SK-N-SH (cell line): ENCODE measurements at places on chromosomes 3 and 15. TPM values are rescaled to one million over a fixed set of nuclear protein-coding genes. Genes with fewer than 3 reads are reported as not detected.

The STAB1 gene
- polyA plus RNA-seq: 0.03 and 0.05 TPM in 2 replicates

The ADGRG7 gene
- polyA plus RNA-seq: not detected in 2 replicates

DNA sequence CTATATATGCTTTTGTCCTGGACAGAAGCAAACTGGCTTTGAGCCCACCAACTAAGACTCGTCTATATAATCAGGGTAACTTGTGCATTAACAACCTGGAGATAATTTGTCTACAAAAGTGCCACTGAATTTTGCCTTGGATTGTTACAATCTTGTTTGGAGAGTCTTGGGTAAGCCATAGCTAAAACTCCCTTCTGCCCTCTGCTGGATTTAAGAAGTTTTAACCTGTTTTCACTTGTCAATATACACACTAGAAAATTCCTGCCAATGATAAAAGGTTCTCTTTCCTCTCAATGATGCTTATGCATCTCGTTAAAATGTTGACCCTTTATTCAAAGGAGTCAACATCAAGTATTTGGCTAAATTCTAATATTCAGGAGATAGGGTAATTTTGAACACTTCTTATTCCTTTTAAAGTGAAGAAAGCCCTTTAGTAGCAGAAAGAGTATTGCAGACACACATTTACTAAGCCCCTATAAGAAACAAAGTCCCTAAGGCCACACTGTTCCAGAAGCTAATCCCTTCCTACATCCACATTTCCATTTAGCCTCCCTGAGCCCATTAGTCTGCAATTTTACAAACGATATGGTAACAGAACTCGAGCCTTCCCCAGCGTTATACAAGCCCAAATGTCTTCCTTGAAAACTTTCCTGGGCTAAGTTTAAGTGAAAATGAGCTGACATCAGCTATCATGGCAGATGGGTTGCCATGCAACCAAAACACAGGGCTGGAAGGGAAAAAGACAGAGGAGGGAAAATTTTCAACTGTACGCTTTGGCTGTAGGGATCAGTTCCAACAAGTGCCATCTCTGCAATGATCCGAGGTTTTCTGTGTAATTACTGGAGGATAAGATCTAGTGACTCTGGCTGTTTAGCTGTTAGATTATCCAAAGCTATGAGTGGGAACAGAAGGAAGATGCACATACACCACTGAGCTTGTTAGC, 75.9 kb upstream of the FGF12 start:
- peak; percentile 42 for DNase-seq

DNA sequence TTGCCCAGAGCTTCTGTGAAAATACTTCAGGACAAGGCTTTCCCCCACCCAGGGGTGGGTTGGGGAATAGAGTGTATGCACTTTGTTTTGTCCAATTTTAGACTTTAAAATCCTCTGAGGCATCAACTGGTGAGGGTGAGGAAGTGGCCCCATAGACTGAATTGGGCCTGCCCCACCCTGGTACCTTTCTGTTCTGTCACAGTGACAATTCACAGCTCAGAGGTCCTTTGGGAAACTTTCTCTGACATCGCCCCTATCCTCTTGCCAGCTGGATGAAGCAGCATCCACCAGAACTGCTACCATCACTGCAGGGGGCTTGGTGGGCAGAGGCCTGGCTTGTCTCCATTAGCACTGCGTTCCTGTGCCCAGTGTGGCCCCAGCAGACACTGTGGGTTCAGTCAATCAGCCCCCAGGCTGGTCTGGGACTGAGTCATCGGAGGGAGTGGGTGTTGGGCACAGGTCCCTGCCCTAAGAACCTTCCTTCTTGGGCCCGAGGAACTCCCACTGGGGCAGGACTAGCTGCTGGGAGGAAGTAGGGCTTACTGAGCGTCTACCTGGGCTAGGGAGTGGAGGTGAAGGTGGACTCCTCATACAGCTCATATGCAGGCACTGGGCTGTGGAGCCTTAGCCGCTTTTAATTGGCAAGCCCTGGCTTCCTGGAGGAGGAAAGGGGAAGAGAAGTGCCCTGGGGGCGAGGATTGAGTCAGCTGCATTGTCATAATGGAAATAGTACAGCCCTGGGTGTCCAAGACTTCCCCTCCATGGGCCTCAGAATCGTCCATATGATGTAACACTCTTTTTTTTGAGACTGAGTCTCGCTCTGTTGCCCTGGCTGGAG, 1.5 kb upstream of the PPM1M start:
- DNase-seq: no peak

DNA sequence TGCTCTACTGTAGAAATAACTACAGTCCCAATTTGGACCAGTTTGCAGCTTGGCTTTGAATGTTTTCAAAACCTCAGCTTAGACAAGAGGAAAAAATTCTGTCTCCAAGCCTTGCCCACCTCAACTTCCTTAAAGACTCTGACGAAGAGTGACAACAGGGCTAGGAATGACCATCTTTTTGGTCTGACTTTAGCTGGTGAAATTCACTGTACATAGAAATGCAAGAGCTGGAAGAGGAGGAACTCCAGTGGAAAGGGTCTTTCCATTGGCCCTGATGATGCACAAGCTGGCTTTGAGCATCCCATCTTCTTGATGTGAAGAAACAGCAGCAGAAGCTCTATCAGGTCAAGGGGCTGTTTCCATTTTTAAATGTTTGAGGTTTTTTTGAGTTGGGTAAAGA, 22.7 kb upstream of the SH3BP5 start:
- no peak for DNase-seq
